ENCODE measurements at places on chromosomes 4 and X. TPM values are rescaled to one million over a fixed set of nuclear protein-coding genes. Genes with fewer than 3 reads are reported as not detected.

Gene LNX1
- 0.03 TPM for total RNA-seq

Gene CWH43
- not detected for total RNA-seq

Gene CXCL6
- not detected for total RNA-seq

Gene BEND2
- total RNA-seq = not detected

Gene ESX1
- total RNA-seq = not detected

Gene USP27X
- 4.1 TPM for total RNA-seq

Gene ARMCX1
- 0.33 TPM for total RNA-seq

Gene ATP2B3
- 0.07 TPM for total RNA-seq

Gene TXK
- total RNA-seq = not detected

Gene ARHGAP6
- total RNA-seq = not detected

Measured in A549 treated with GW870086 at 1 μM for 4 hours (cell line).